ENCODE measurements at places on chromosomes 5 and 9.
A peak's percentile ranks its signal among the peaks of the same experiment; 100 is the strongest.

GRCh38 chr5:87944553-87945285 lies 323.9 kb downstream of the TMEM161B start:
- no peak for DNase-seq

- DNase-seq: peak; percentile 10
Measured at GRCh38 chr9:23598994-23599393, 227.0 kb downstream of the ELAVL2 start.

GRCh38 chr5:179132586-179133355 lies 72.6 kb downstream of the ZNF354C start:
- no peak for DNase-seq

- no peak for DNase-seq
Measured at GRCh38 chr5:104965006-104965405, 1402.4 kb upstream of the NUDT12 start.

DNA sequence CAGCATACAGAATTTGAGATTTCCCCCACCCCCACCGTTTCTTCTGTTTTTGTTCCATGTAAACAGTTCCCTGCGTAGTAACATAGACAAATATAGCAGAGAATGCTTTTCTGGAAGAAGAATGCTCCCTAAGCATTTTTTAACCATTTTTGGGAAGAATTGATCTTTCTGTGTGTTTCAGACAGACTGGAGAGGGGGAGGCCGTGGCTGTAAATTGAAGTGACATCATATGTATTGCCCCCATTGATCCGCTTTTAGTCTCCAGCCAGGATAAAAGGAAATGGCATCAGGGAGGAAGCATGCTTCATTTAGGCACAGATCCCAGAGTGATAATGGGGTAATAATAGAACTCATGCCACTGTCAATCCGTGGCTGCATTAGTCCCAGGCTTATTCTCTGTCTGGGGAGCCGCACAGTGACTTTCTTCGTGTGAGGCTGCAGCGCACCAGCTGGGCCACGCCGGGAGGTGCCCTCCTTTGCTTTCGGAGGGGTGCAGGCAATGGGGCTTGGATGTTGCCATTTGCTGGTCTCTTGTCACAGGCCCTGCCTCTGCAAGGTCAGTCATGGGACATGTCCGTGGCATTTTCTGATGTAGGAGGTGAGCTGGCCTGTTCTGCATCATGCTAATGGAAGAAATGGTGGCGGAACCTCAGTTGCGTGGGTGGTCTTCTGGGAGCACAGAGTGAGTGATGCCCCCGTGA lies 261.5 kb downstream of the FANCC start:
- no peak for DNase-seq

- no peak for DNase-seq
Measured at GRCh38 chr5:113379936-113380806, 54.6 kb downstream of the TSSK1B start.

DNA sequence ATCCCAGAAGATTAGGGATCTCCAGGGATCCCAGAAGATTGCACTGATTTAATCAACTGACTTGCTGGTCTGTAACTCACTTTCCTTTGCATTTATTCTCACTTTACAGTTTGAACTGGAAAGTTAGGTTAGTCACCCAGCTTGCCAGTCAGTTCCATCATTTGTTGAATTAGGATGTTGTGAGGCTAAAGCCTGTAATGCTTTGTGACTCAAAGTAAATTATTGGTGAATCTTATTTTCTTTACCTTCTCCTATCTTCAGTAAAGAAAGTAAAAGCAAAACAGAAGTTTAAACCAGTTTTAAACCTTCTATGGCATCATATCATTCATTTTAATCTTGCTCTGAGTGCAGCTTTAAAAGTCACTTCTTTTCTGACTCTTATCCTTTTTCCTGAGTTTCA lies 85.8 kb downstream of the SLC44A1 start:
- no peak for DNase-seq

GRCh38 chr5:62068554-62068953 lies 237.5 kb upstream of the KIF2A start:
- DNase-seq: no peak

DNA sequence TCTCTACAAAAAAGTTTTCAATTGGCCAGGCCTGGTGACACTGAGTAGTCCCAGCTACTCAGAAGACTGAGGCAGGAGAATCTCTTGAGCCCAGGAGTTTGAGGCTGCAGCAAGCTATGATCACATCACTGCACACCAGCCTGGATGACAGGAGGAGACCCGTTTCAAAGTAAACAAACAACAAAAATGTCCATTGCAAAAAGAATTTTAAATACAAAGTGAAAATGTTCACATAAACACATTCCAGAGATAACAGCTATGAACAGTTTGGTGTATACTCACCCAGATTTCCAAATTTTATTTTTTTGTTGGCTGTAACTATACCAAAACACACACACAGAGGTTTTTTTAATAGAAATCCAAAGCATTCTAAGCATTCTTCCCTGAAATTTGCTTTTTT lies 39.8 kb downstream of the ADRA1B start:
- DNase-seq: no peak

GRCh38 chr9:23766613-23767012 lies 59.4 kb downstream of the ELAVL2 start:
- DNase-seq: no peak

- no peak for DNase-seq
Measured at GRCh38 chr5:673161-673830, 19.9 kb downstream of the TPPP start.

DNA sequence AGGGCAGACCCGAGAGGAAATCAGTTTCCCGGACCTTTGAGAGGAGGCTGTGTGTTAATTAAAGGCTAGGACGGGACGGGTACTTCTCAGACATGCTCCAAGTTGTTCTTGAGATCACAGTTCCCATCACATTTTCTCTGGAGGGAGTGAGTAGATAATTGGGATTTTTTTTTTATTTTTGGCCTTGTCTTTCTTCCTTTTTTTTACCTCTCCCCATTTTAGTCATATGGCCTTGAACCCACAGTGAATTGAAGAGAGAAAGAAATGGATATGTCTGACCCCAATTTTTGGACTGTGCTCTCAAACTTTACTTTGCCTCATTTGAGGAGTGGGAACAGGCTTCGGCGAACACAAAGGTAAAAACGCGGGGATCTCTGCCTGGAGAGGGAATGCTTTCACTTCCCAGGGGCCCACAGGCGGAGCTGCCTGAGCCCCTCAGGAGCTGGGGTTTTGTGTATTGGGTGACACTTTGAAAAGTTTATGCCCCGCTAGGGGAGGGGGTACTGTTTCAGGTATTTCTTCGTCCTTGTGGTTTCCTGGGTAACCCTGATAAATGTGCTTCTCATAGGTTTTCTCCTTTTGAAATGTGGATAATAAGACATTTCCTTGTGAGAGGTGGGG lies 191.8 kb downstream of the CD180 start:
- DNase-seq: no peak

DNA sequence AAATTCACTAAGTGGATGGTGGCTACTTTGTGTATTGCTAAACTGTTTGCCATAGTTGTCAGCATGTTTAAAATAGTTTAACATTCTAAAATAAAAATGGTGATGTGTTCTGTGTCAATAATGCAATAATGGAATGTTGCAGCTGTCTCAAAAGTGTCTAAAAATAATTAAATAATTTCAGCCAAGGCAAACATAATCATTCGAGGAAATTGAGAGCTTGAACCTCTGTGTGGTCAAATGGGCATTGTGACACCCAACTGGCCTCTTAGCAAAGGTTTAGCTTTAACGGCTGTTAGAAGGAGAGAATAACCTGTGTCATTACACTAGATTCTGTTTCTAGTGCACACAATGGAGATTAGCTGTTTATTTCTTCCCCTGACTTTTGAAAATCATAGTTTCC lies 278.5 kb downstream of the TMEM167A start:
- no peak for DNase-seq

- DNase-seq: no peak
Measured at GRCh38 chr5:156893517-156893916, 43.4 kb downstream of the PPP1R2B start.

DNA sequence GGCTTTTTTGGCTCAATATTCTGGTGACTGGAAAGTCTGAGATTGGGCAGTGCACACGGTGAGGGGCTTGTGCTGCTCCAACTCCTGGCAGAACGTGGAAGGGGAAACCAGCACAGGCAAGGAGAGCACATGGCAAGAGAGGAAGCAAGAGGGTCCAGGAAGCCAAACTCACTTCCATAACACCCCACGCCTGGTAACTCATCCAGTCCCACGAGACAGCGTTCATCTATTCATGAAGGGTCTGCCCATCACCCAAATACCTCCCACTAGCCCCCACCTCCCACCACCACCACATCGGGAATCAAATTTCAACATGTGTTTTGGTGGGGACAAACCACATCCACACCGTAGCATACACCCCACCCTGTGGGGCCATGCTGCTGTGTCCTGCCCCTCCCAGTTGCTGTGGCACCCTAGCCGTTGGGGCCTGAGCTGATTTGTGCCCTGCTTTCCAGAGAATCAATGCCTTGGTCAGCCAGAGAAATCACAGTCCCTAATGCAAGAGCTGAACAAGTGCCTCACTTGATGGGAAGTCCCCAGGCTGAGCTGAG lies 27.3 kb downstream of the PROP1 start:
- no peak for DNase-seq

DNA sequence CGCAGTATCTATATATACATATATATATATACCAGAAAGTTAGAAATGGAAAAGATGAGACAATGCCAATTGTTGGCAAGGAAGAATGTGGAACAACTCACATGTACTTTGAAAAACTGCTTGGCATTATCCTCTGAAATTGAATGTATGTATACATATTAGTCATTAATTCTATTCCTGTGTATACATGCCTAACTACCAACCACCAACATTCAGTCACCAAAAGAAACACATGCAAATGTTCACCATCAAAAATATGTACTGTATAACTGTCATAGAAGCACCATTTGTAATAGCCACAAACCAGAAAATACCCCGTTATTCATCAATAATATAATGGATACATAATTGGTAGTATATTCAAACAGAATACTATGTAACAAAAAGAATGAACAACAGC lies 330.2 kb upstream of the GRAMD2B start:
- no peak for DNase-seq

DNA sequence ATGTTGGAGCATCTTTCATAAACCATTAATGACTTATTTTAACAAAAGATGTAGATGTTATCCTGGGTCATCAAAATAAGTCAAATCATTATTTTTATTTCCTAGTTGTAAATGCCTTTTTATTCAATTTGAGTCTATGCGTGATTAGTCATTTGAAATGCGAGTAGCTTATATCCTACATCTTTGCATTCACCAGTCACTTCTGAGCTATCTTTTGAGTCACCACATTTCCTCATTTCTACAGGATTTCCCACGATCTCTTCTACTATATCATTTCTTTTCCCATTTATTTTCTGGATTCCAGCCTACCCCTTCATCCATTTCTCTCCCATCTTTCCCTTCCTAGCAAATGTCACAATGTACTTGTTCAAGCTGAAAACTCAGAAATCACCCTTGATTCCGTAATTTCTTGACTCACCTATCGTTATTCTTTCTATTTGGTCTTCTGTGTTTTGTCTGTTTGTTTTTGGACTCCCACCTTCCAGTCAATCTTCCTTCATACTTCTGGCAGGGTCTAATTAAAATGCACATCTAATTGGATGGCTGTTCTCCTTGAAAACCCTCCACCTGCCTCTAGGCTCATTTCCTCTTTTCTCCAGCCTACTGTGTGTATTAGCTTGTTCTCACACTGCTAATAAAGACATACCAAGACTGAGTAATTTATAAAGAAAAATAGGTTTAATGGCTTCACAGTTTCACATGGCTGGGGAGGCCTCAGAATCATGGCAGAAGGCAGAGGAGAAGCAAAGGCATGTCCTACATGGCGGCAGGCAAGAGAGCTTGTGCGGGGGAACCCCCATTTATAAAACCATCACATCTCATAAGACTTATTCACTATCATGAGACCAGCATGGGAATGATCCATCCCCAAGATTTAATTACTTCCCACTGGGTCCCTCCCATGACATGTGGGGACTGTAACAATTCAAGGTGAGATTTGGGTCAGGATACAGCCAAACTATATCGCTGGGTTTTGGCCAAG lies 112.4 kb downstream of the MEF2C start:
- no peak for DNase-seq

GRCh38 chr5:9479990-9480389 lies 65.9 kb downstream of the SEMA5A start:
- DNase-seq: no peak

DNA sequence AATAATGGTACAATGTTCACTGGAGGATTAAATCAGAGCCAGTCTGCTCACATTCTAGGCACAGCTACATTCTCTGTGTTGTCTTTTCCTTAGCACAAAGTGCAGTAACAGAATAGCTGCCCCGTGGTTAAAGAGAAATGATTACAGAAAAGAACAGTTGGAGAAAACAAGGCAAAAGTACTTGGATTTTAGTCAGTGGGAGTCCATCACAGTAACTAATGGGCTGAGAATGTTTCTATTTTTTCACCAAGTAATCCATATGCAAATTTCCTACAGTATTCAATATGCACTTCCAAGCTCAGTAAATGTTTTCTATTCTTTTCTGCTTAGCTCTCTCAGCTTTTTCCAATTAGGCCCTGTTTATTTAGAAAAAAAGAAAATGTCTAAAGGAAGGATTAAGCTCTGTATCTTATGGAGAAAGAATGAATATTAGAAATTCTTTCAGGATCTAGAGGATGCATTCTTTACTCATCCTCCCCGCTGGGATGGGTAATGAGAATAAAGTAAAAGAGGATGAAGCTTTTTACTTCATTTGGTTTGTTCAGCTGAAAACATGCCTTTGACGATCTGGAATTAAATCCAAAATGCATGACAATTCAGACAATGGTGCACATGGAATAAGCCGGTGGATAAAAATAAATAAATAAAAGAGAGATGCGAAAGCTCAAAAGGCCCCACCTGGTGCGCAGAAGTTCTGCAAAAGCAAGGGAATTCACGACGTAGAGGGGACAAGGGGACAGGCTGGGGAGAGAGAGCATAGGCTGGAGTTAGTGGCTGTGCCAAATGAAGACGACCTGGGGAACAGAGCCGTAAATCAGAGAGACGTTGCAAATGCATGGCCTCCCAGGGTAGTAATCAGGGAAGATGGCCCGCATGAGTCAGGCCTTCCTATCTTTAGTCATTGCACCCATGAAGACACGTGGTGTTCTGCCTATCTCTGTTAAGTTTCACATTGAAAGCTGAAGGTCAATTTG lies 345.2 kb downstream of the GLIS3 start:
- DNase-seq: no peak

DNA sequence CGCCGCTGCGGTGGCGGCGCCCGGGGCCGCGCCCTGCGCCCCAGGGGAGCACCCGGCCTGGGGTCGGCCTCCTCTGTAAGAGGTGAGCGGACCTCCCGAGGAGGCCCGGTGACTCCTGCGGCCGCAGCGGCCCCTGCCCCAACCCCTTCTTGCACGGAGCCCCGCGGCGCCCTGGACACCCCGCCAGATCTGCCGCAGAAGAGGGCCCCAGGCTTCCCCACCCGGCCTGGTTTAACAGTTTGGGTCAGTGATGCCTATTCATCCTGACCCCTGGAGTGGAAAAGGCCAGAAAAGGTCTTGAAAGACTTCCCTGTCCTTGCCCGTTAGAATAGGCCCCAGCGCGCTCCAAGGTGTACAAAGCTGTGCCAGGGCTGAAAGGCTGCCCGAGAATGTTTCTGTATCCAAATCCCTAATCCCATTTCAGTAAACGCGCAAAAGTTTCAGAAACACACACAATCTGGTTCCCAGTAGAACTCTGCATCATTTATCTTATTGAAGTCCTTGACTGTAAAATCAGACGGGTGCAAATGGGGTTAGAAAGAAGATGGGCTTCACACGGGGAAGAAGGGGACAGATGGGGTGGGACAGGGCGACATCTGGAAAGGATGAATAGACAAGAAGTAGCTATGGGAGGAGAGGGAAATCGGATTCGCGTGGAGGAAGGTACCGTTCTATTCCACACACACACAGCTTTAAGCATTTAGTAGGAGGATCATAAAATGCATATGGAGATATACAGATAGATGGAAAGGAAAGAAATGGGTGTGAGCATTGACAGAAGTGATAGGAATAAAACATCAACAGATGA lies 1.1 kb upstream of the SSBP2 start:
- peak; percentile 34 for DNase-seq

All from prostate gland (tissue), 2 donors.